ENCODE measurements at places on chromosomes 4 and X. TPM values are rescaled to one million over a fixed set of nuclear protein-coding genes. Genes with fewer than 3 reads are reported as not detected.

- peaks cover 9% of the 10 kb centered on the region for H3K4me1 ChIP-seq
- no peak for DNase-seq
- H3K27ac ChIP-seq = no peak overlapping the region
- H3K27me3 ChIP-seq = no peaks in the 10 kb centered on the region
- H3K4me3 ChIP-seq = no peak overlapping the region
Measured at GRCh38 chr4:61079976-61080375, 120.2 kb upstream of the ADGRL3 start.

- DNase-seq = no peak
- no peaks in the 10 kb centered on the region for H3K27me3 ChIP-seq
- H3K4me3 ChIP-seq = no peak overlapping the region
- H3K36me3 ChIP-seq = no peaks in the 10 kb centered on the region
Measured at GRCh38 chr4:95830651-95831050, 9.2 kb upstream of the PDHA2 start.

DNA sequence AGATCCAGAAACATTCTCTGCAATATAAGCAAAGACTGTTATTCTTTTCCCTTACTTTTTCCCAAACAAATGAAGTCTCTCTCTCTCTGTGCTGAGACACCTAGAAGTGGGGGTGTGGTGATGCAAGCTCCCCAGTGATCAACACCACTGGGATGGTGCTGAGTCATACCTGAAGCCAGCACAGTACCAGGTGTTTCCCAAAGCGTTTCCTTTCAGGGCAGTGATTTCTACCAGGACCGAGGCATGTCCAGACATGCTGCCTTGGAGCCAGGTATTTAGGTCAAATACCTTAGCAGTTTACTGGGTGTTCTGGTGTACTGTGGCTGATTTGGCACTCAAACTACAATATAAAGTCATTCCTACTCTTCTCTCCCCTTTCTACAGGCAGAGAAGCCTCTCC lies 726.5 kb downstream of the FAM133A start:
- no peaks in the 10 kb centered on the region for H3K36me3 ChIP-seq
- no peaks in the 10 kb centered on the region for H3K4me1 ChIP-seq
- H3K27me3 ChIP-seq = no peaks in the 10 kb centered on the region
- DNase-seq = no peak

DNA sequence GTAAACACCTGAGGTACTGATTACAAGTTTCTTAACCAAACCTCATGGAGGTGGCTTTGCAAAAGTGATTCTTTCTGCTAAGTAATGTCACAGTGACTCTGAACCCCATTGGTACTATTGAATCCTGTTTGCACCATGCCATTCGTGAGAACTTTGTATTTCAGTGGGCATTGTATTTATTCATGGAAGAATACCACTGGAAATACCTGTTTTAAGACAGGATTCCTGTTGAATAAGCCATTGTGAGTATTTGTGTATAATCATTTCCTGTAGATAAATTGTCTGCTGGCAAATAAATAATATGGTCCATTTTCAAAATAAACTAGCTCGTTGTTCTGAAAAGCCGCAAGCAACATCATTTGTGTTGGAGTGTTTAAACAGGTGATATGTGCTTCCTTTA lies 136.4 kb upstream of the GUCY1A1 start:
- no peak overlapping the region for H3K27ac ChIP-seq
- H3K36me3 ChIP-seq = no peaks in the 10 kb centered on the region
- no peak overlapping the region for H3K4me3 ChIP-seq
- H3K4me1 ChIP-seq = no peaks in the 10 kb centered on the region
- DNase-seq = no peak

COX7B gene
- total RNA-seq = 178 TPM
